ENCODE measurements at places on chromosomes 4 and X.

DNA sequence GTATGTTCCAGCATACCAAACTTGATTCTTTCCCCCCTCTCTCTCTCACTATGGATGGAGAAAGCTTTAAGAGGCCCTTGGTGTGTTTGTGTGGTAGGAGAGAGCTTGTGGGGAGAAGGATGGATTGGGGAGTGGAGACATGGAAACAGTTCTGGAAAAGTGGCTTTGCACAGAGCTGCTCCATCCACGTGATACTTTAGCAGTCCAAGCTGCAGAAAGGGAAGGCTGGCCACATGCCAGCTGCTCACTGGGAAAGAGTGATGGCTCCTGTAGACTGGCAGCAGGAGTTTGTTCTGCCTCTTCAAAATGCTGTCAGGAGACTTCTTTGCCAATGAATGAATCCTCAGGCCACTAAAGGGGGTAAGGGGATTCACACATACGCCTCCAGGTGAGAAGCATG is 21.7 kb upstream of the SEC24B start:
- no peak for DNase-seq

DNA sequence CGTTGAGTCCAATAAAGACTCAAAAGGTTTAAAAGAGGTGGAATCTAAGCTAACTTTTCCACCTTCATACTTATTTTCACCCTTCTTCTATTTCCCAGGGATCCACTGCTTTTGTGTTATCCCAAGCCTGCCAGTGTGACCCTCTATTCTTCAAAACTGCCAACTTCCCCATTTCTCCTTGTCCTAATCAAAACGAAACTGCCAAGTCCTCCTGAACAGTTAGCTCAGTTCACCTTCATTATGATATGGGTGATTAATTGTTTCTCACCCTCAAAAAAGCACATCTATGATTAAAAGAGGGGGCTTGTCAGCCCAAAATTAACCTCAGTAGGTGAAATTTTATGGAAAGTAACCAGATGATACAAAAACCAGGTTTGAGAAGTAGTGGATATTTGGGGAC is 108.4 kb downstream of the GUCY2F start:
- DNase-seq: no peak

- no peak for DNase-seq
These were observed 11.7 kb downstream of the PROM1 start for GRCh38 chr4:16072168-16072567.

- DNase-seq: no peak
These were observed 1416.1 kb downstream of the RPA4 start for GRCh38 chrX:98299785-98300184.

GRCh38 chrX:110293658-110294057 is 24.2 kb downstream of the AMMECR1 start:
- DNase-seq: no peak

DNA sequence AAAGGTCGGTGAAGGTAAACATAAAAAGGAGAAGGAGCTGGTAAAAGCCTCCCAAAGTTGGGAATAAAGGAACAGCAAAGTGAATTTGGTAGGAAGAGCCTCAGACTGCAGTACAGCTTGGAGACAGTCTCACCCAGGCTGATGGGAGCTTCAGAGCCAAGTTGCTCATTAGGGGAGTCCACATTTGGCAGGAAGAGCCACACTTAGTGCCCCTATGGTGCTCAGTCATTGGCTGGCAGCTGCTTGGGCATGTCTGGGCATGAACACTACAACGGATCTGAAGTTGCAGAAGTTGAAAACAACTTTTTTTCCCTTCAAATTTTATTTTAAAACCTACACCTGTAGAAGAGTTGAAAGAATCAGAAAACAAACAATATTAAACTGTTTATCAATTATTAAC is 2497.3 kb downstream of the ARAP2 start:
- no peak for DNase-seq

- no peak for DNase-seq
These were observed 92.5 kb upstream of the ZFP42 start for GRCh38 chr4:187903106-187903505.
